ENCODE measurements at places on chromosomes 12 and 14. TPM values are rescaled to one million over a fixed set of nuclear protein-coding genes. Genes with fewer than 3 reads are reported as not detected.
A peak's percentile ranks its signal among the peaks of the same experiment; 100 is the strongest.

SERPINA9 gene
- 0.07 TPM for polyA plus RNA-seq

TMEM132D gene
- not detected for polyA plus RNA-seq

STON2 gene
- polyA plus RNA-seq, result not detected

GRCh38 chr14:58797010-58797429, 159.3 kb downstream of the DACT1 start:
- DNase-seq, result no peak

DNA sequence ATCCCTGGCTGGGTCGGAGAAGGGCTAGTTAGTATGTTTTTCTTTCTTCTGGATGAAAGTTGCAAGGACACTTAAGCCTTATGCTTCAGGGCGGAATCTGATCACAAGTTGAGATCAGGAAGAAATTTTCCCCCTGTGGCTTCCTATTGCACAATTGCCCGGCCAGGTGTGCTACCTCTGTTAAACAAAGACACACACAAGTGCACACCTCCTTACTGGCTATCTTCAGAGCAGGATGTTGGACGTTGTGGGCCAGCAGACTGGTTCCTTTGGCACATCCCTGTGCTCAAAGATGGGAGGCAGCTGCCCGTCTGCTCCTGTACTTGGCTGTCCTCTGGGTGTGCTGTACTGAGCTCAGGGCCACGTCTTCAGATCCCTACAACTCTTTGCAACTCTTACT, 19.1 kb downstream of the ETV6 start:
- DNase-seq, result no peak

DNA sequence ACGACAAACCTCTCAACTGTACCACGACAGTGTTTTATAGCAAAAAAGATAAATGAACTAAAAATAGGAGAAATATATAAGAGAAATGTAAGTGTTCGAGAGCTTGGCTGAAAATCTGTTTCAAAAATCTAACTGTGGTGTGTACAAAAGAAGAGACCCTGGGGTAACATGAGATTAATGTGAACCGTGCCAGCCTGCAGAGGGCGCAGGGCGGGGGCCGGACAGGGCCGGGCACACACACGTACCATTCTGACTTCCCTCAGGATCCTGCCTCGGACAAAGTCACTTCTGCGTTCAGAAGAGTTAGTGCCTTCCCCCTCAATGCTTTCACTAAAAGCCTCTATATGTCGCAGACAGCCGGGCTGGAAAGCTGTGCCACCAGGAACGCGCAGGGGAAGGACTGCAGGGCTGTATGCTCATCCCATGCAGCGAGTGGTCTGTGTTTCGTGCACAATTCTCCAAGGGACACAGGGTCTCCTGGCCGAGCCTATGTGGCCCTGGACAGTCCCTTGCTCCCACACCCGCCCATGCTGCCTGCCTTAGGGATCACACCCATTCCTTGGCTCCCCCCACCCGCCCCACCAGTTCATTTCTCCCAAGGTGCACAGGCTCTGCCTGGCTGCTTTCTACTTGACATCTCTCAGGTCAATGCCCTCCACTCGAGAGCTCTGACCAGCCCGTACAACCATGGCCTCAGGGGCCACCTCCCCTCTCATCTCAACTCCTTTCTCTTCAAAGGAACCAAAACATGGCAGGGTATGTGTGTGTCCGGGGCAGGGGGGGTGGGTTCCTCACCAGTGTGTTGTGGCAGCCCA, 8.5 kb downstream of the CDCA4 start:
- no peak for DNase-seq

DNA sequence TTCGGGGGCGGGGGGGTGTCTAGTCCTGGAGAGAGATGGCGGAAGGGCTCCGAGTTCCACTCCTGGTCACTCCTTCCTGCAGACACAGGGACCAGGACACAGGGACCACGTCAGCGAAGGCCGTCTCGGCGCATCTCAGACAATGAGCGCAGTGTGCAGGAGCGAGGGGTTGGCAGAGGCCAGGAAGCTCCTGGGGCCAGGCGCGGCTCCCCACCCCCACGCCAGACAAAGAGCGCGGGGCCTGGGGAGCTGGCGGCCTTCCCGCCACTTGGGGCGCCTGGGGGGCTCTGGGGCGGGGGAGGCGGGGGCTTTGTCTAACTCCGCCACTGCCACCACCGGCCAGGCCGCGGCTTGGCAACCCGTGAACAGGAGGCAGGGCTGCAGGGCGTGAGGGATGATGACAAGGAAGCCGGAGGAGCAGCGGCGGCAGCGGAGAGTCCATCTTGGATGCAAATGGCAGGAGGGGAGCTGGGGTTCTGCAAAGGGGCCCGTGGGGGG, 2.2 kb downstream of the CDK2AP1 start:
- DNase-seq, result no peak

DNA sequence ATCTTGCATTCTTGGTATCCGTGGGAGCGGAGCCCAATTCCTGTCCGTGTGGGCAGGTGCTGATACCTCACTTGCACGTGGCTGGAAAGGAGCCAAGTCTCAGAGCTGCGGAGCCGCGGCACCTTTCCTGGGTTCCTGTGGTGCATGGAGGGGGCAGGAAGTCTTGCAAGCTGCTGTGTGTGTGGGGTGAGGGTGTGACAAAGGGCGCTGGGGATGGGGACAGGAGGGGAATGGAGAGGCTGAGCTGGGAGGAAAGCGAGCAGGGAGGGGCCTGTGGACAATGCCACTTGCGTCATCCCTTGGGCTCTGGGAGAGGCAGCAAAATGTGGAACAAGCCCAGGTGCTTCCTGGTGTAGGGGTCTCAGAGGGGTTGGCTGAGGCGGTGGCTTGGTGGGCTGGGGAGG, 86.7 kb downstream of the CALM1 start:
- no peak for DNase-seq

DNA sequence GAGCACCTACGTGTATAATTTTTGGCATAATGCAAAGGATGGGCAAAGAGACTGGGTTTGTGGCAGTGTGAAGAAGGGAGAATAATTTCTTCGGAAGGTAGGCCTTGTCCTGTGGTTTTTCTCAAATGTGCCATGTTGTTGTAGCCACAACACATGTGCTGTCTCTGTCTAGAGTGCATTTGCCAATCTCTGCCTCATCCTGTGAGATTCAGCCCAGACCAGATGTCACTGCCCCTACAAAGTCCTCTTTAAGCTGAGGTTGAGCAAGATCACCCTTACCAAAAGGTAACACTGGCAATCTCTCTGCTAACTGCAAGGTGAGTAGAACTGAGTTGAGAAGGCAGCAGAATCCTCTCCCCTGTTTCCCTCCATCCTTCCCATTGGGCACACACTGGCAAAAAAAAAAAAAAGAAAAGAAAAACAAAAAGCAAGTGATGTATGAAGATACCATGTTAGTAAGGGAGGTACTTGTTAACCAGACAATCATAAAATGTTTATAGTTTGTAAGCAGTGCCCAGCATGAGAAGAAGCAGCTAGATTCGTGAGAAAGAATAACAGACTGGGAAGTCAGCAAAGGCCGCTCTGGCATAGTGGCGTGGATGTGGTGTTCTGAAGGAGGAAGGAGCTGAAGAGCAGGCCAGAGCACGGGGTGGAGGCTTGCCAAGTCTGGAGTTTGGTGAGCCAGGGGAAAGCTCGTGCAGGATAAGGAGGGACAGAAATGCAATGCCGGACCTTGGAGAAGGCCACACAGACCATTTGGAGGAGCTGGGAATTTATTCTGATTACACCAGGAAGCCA, 18.9 kb downstream of the DYRK2 start:
- DNase-seq, result no peak

GRCh38 chr12:130707571-130707891, 8.6 kb downstream of the RIMBP2 start:
- DNase-seq, result no peak

DNA sequence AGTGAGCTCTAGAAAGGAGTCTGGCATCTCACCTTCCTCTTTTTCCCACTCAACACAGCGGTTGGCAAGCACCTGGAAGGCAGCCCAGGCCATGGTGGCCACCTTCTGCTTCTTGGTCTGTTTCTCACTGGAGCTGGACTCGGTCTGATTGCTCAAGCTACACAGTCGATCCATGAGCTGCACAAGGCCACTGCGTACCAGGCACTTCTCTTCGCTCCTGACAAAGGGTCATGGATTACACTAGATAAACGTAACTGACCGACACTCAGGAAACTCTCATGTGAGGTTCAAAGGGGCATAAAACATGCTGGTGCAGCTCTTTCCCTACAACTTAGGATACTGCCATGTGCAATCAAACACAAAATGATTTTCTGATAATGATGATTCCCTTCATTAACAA, 113.7 kb downstream of the TRAFD1 start:
- no peak for DNase-seq

DNA sequence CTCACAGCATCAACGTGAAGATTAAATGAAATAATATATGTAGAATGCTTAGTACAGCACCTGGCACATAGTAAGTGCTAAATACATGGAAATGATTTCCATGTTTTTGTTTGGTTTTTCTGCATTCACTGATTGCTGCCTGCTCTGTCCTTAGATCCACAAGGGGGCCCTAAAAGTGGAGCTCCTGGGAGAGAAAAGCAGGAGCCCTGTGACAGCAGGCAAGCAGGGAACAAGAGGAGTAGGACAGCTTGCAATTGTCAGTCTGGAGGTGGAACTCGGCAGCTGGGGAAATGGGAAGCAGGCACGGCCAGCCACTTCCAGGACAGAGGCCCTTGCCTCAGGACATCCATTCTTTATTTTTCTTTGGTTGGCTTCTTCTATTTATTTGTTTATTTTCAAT, 292.9 kb downstream of the BMP4 start:
- DNase-seq, result no peak

PLA2G1B gene
- 0.41 TPM for polyA plus RNA-seq

GRCh38 chr12:124847113-124848074, 16.3 kb downstream of the SCARB1 start:
- DNase-seq, result no peak

DNA sequence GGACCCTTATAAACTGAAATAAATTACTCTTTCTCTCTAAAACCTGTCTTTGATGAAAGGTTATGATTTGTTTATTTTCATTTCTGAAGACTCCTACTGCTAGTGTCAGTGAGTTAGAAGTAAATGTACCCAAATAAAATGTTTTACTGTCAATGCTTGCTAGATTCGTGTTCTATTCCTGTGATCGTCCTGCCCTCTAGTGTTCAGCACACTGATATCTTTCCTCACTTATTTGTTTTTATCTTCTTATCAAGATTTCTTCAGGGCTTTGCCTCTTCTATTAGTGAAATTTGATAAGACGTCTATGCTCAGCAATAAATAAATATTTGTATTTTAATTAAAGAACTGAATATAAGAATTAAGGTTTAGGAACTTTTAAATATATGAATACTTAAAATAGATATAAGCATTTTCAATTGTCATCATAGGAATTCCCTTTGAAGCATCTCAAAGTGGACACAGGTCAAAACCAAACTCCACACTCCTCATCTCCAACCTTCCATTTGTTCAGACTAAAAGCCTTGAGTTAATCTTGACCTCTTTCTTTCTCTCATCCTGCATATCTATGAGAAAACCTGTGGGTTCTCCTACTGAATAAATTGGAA, 75.8 kb downstream of the C12orf50 start:
- DNase-seq, result peak; percentile 36

FITM1 gene
- polyA plus RNA-seq, result 0.07 TPM

GRCh38 chr12:69000074-69000473, 67.1 kb upstream of the CPM start:
- no peak for DNase-seq

- DNase-seq, result no peak
Observed at GRCh38 chr14:91303091-91303923, 58.8 kb upstream of the GPR68 start.

GRCh38 chr12:47194501-47194900, 114.7 kb upstream of the AMIGO2 start:
- no peak for DNase-seq

DNA sequence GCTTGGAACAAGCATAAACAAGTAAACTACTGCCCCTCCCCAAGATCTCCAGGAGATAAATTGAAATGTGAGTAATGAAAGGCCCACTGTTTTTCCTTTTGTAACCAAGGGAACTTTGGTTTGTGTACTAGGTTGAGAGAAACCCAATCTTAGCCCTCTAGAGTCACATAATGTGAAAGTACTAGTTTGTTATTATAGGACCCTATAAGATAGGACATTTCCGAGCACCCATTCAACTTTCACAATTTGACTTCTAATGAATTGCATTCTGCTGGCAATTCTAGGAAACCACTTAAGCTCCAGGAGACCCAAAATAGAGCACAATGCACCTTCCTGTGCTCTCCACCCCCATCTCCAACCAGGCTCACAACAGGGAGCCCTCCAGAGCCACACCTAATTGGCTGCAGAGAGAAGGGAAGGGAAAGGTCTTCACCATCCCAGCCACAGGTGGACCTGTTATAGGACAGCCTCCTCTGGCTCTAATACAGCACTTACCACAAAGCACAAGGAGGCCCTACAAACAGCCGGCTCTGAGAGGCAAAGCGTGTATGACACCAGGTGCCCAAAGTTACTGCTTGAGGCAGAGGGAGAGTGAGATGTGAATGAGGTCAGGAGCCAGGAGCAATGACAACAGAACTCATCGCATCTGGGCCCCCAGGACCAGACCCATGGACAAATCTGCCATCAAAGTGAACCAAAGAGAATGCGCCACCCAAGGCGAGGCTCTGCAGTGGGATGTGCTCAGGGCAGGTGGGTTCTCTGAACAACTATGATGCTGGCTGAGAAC, 163.3 kb upstream of the NTF3 start:
- DNase-seq, result no peak

TAS2R20 gene
- 0.62 TPM for polyA plus RNA-seq

- peak; percentile 2 for DNase-seq
Observed at GRCh38 chr12:39990122-39991101, 115.5 kb downstream of the SLC2A13 start.

TXNDC16 gene
- 3.8 TPM for polyA plus RNA-seq

GRCh38 chr12:101696251-101697196, 916 bp upstream of the CHPT1 start:
- no peak for DNase-seq

CIT gene
- 6.3 TPM for polyA plus RNA-seq

SYT1 gene
- 5.0 TPM for polyA plus RNA-seq

DNA sequence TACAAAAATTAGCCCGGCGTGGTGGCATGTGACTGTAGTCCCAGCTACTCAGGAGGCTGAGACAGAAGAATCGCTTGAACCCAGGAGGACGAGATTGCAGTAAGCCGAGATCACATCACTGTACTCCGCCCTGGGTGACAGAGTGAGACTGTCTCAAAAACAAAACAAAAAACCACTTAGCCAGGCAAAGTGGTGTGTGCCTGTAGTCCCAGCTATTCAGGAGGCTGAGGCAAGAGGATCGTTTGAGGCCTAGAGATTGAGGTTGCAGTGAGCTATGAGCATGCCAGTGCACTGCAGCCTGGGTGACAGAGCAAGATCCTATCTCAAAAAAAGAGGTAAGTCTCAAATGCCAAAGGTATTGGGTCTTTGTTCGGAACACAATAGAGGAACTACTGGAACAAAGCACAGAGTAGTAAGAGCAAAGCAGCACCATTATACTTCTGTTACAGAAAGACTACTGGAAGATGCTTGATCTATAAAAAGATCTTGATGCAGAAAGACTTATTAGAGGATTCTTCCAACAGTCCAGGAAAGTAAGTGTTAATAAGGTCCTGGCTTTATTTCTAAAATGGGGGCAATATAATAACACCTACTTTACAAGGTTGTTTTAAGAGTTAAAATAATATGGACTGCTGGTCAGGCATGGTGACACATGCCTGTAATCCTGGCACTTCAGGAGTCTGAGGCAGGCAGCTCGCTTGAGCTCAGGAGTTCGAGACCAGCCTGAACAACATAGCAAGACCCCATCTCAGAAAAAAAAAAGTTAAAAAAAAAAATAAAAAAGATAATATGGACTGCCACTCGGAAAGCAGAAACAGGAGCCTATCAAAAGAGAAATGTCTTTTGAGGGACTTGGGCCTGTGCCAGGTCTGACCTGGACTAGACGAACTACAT, 29.9 kb downstream of the BTBD7 start:
- no peak for DNase-seq

HELB gene
- polyA plus RNA-seq, result 2.0 TPM

GRCh38 chr12:52024845-52025230, 18.1 kb downstream of the TAMALIN start:
- no peak for DNase-seq

- no peak for DNase-seq
Observed at GRCh38 chr12:8870586-8870985, 43.7 kb upstream of the PHC1 start.

Measured in AG04450 (cell line).